ENCODE measurements at places on chromosomes 4 and X.

DNA sequence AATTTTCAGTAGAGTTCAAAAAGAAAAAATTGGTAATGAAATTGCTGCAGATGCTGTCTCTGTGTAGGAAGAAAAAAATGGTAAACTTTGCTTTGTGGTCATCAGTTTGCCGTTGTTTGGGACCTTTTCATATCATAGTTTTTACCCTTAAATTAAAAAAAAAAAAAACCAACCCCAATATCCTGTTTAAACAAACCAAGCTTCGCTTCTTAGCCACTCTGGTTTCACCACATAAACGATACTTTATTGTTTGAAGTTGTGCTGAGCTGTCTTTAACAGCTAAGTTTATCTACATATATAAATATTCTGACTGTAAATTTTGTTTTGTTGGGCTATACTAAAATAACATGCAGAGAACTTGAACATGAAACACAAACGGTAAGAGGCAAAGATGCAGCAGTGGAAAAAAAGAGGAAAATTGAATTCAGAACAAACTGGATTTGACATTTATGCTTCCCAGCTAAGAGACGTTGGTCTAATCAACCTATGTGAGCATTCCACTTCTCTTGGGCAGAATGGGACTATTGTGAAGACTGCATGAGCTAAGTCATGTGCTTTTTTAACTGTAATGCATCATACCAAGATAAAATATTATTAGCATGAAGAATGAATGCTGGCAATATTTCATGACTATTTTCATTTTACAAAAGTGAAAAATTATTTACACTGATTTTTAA is 15.7 kb upstream of the H2AZ1 start:
- no peak for DNase-seq

DNA sequence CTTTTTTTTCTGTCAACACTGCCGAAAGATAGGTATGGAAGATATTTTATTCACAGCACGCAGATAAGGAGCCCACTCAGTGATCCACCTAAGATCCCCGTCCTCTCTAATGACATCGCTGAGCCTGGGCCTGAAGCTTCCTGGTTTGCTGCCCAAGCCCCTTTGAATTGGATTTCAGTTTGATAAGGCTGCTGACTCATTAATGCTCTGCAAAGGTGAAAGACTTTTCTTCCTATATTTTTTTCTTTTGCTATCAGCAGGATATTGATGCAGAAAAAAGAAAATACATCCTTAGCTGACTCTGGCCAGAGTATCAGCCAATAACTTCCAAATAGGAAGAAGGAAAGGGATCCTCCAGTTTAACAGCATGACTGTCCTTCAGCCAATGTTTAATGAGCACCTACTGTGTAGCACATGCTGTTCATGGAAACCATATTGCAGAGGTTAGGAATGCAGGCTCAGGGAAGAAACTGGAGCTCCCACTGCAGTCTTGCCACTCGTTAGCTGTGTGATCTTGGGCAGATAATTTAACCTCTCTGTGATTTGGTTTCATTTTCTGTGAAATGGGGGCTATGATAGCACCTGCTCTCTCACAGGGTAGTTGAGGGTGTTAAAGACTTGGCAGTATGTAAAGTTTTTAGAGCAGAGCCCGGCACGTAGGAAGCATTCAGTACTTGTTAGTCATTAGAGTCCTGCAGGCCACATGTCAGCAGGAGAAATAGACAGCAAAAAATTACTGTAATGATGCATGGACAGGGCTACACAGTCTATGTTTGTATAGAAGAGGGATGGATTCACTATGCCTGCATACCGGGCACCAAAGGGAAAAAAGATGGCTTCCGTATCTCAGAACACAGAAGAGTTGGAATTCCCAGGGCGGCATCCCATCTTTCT is 39.3 kb downstream of the EVC start:
- no peak for DNase-seq

DNA sequence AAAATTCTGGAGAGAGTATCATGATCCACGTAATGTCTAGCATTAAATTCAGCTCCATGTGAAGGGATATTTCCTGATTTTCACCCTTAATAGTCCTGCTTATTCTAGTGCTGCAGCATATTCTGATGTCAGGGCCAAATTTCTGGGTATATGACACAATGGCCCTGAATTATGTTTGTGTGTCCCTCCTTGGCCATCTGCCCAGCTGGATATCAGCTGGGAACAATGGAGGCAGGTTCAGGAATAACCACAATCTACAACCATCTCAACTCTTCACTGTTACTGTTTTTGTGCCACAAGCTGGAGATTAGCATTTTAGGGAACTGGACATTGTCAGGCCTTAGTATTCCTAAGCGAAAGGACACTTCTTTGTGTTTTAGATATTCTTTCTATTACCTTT is 3.5 kb downstream of the GLRB start:
- no peak for DNase-seq

DNA sequence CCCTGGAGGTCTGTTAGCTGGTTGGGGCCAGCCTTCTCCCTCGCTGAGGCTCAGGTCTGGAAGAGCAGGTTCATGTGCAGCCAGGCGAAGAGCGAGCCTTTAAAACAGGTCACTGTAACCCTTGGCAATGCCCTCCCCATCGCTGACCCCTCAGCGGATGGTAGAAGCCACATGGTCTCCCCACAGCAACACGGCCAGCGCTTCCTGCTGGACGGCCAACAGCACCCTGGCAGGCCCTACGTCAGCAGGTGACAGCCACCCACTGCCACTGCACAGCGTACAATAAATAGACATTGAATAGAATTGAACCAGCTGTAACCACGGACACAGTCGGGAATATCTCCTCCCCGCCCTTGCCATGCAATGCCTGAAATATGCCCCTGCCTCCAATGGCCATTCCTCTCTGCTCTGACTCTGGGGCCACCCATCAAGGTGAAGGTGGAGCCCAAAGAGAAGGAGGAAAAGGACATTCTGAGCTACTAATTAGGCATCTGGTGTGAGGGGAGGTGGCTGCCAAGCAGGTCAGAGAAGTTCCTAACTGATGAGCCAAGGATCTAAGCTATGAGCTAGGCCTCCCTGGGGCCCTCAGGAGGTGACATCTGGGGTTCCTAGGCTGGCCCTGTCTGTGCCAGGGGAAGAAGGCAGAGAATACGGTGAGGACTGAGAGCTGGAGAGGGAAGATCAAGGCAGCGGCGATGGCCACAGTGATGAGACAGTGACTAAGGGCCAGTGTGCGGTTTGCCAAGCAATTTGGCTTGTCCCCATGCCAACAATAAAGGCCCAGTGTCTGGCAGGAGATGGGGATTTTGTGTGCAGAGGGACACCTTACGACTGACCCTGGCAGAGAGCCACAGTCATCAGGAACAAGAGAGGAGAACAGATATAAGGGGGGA is 202.3 kb downstream of the BCOR start:
- no peak for DNase-seq

DNA sequence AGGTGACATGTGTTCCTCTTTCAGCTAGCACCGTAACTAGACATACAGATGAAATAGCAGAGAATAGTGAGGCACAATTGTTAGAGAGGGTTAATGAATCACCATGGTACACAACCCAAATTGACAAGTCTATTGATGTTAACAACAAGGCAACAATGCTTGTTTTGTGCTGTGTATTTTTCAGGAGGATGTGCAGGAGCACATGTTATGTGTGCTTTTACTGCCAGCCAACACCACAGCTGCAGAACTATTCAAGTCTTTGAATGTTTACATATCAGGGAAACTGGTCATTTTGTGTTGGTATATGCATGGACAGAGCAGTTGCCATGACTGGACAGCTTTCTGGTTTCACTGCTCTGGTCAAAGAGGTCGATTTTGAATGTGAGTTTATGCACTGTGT is 32.8 kb downstream of the STBD1 start:
- DNase-seq: no peak

GRCh38 chrX:134894373-134894895 is 96.4 kb upstream of the SMIM10 start:
- DNase-seq: no peak

GRCh38 chr4:176259330-176260090 is 9.5 kb downstream of the ASB5 start:
- DNase-seq: no peak

DNA sequence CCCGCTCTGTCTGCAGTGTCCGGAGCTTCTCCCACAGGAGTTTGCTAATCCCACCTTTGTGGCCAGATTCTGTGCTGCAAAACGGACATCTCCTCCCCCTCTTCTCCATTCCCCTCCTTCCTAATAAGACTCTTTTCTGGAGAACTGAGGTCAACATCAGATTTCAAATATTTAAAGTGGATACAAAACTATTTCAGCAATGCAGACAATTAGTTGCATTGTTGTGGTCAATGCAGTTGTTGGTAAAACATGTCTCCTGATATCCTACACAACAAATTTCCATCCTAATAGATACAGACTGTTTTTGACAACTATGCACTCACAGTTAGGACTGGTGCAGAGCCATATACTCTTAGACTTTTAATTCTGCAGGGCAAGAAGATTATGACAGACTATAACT is 5.1 kb upstream of the MCUB start:
- DNase-seq: no peak

DNA sequence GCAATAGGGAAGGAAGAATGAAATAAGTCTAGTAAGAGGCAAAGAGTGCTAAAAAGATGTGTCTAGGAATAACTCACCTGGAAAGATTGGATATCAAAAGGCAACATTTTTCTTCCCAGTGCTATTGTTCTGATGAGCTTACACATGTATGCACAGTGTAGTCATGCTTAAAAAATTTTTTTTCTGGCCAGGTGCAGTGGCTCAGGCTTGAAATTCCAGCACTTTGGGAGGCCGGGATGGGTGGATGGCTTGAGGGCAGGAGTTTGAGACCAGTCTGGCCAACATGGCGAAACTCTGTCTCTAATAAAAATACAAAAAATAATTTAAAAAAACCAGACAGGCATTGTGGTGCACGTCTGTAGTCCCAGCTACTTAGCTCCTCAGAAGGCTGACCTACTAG is 795.8 kb upstream of the IGFBP7 start:
- DNase-seq: no peak

DNA sequence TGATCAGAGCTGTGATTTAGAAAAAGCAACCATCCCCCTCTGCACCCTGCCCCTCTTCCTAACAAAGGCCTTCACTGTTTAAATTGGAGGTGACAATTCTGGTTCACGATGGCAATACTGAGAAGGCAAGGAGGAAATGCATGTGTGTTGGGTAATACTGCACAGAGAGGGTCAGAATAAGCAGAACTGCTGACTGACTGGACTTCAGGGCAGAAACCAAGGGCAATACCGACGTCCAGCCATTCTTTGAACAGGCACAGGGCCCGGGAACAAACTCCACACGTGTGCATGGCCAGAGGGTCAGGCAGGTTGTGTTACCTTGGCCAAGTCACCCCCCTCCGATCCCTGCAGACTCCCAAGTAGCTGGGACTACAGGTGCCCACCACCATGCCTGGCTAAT is 6.0 kb downstream of the ACSL1 start:
- no peak for DNase-seq

DNA sequence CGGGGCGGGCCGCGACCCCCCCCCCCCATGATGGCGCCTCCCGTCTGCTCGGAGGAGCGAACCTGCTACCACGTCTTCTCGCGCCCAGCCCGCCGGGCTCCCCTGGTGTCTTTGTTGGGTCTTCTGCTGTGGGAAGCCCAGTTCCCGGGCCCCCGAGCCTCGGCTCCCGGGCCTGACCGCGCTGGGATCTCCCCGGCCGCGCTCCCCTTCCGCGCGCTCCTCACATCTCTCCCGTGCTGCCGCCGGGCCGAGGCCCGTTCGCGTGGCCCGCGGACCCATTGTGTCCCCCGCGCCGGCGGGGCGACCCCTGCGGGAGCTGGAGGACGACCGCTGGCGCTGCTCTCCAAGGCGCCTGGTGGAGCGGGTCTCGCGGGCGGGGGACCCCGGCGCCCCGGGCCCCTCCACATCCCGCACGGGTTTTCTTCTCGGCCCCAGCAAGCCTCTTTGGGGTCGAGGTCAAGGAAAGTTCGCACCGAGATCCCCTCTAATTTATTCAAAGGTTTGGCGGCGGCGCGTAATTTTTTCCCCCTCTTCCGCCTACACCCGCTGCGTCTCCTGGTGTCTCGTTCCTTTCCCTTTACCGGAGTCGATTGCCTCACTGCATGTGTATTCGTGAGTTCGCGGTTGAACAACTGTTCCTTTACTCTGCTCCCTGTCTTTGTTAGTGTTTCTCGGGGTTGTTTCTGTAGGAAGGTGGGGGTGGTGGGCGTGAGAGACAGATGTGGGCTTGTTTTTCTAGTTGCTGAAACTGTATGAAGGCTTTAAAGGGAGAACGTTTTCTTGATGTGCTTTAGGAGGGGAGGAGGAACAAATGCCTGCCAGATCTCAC is 770 bp downstream of the SMAD1 start:
- no peak for DNase-seq

DNA sequence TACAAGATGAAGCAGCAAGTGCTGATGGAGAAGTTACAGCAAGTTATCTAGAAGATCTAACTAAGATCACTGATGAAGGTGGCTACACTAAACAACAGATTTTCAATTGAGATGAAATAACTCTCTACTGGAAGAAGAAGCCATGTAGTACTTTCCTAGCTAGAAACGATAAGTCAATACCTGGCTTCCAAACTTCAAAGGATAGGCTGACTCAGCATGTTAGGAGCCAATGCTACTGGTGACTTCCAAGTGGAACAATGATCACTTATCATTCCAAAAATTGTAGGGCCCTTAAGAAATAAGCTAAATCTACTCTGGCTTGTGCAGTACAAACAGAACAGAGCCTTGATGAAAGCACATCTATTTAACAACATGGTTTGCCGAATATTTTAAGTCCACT is 55.0 kb downstream of the FBXW7 start:
- no peak for DNase-seq

- no peak for DNase-seq
Measured at GRCh38 chrX:123454712-123455431, 270.8 kb downstream of the GRIA3 start.

GRCh38 chrX:108731153-108731552 is 5.2 kb downstream of the IRS4 start:
- no peak for DNase-seq

DNA sequence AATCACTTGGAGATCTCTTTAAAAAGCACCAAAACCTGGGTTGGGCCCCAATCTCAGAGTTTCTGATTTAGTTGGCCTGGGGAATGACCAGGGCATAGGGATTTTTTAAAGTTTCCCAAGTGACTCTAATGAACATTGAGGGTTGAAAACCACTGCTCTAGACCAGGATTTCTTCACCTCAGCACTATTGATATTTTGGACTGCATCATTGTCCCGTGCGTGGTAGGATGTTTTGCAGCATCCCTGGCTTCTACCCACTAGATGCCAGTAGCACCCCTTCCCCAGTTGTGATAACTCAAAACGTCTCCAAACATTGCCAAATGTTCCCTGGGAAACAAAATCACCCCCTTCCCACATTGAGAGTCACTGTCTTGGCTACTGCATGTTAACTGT is 61.8 kb downstream of the ATXN3L start:
- DNase-seq: no peak

DNA sequence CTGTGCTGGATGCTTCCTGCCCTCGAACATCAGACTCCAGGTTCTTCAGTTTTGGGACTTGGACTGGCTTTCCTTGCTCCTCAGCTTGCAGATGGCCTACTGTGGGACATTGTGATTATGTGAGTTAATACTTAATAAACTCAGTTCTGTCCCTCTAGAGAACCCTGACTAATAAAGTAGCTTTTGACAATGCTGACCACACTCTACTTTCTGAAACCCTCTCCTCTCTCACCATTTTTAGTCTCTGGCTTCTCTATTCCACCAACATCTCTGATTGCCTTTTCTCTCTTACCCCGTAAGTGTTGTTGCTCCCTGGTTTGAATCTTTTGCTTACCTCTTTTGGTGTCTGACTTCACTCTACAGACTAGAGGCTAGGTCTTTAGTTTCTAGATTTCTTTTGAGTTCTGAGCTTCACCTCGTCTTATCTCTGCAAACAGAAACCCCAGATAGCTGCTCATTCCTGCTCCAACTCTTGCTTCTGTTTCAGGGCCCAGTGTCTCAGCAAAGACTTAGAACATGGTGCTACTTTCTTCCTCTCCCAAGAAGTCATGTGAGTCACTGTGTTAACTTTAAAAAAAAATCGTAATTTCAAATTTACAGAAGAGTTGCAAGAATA is 11.4 kb downstream of the TMSB4X start:
- DNase-seq: no peak

Data from Panc1 (cell line).